ENCODE measurements at places on chromosomes 6 and 20.

DNA sequence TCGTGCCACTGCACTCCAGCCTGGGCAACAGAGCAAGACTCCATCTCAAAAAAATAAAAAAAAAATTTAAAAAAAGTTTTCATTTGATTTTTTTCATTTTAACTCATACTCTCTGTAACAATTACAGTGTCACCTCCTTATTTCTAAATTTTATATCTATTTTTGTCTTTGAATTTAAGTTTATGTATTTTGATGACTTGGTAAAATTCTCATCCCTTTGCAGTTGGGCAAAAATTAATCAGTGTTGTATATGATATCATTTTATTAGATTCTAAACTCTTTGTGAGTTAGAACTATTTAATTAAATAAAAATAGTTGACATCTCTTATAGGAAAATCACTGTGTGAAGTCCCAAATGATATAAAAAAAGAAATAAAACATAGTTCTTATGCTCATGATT, 270.7 kb downstream of the PLCB1 start:
- DNase-seq: no peak

DNA sequence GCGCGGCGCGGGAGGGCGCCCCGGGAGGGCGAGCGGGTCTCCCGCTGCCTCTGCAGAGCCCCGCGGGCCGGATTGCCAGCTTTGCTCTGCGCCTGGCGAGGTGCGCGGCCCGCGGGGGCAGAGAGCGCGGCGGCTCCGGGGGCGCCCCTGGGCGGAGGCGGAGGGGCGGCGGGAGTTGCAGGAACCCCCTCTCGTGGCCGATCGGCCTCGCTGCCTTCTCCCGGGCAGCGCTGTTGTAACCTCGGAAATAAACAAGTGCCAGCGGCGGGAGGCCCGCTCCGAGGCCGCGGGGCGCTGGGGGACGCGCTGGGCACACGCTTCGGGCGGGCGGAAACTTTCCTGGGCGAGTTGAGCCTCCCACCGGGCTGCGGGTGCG, 1.2 kb downstream of the CDH4 start:
- DNase-seq: no peak

- DNase-seq: no peak
Measured at GRCh38 chr6:85672623-85673022, 29.9 kb upstream of the SYNCRIP start.

DNA sequence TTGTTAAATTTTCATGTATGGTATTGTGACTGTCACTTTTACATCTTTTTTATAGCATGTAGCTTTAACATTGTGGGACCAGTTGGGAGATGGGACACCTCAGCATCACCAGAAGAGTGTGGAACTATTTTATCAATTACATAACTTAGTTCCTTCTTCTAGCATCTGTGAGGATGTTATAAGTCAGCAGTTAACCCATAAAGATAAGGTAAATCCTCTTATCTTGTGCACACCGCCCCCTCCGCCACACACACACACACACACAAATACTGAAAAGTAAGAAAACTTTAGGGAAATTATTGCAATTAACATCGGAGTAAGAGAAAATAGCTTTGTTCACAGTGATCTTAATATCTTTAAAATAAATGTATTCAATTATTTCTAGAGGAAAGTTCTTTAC, 60.9 kb downstream of the PGM3 start:
- no peak for DNase-seq

DNA sequence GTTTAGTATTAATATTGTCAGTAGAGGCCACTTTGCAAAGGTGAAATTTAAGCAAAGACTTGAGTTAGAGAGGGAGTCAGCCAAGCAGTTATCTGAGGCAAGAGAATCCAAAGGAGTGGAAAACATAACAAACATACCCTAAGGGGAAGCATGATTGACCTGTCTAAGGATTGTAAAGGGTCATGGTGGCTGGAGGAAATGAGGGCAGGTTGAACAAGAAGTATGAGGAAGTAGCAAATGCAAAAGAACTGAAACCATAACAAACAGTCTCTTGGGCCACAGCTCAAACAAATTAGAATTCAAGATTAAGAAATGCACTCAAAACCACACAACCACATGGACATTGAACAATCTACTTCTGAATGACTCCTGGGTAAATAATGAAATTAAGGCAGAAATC, 103.2 kb downstream of the FBXO5 start:
- DNase-seq: no peak

DNA sequence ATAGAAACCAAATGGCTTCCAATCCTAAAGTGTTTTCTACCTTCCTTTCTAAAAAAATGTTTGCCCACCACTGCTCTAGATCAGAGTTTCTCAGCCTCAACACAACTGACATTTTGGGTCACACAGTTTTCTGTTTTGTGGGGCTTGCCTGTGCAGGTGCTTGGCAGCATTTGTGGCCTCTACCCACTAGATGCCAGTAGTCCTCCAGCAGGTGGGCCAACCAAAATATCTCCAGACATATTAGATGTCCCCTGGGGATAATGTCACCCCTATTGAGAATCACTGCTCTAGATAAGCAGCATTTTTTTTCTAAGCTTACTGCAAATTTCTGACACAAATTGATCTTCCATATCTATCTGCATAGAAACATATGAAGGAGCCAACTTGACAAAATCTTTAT, 26.3 kb upstream of the EPM2A start:
- no peak for DNase-seq

GRCh38 chr6:83872386-83873118, 13.1 kb downstream of the CYB5R4 start:
- no peak for DNase-seq

DNA sequence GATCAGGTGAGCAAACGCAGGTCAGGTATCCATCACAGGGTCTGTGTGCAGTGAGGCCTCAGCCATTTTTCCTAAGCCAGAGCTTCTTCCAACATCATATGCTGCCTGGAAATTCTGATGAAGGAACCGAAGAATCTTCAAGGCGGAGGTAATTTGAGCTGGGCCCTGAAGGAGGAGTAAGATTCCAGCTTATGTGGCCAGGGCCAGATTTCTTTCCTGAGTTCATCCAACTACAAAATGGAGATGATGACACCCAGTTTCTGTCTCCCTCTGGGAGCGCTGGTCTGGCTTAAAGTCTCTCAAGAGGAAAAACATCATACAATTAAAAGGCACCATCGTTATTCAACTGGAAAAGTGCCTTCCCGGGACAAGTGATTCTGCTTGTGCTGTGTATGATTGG, 6.9 kb upstream of the MANBAL start:
- DNase-seq: no peak

DNA sequence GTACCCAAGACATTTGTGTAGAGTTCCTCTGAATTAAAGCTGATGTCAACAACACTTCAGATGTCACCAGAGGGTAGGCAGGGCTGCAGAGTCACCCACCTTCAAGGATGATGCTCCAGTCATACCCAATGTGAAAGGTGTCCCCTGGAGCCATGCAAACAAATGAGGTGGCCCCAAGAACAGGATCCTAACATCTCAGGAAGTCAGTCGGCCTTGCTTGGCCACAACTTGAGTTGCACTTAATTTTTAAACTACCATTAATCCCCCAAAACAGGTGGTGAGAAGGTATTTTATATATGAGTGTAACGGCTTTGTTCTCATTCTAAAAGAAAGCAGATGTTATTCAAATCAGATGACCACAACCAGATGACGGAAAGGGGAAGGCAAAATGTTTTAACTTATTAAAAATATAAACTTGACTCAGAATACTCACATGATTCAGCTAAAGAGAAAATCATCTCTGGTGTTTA, 21.1 kb upstream of the SERPINB1 start:
- no peak for DNase-seq

- no peak for DNase-seq
Measured at GRCh38 chr6:151118461-151119123, 121.2 kb upstream of the AKAP12 start.

DNA sequence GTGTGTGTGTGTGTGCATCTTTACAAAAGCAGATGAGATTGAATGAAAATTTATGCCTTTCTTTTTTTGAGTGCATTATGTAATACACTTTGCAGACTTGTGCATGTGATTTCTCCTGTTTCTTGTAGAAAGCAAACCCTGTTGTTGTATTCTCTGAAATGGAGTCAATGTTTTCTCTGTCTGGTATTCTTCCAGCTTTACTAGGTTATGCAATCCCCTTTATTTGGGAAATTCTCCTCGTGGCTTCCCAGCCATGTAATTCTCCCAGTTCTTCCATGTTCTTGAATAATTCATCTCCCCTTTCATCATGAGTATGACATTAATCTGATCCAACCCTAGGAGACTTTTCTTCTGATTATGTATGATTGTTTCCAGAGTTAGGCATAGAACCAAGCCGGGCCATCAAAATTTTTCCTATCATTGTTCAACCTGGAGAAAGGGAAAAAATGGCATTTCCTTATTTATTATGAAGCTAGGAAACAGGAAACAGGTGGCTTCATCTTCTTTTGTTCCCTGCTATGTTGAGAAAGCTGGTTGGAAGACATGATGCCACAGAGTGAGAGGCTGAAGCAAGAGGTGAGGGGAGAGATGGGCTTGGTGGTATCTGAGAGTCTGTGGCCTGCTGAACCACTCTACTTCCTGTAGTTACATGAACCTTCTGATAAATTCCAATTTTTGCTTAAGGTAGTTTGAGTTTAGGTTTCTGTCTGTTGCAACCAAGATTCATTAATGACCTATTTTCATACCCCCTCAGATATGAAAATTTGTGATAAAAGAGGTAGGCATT, 68.8 kb downstream of the PRL start:
- DNase-seq: no peak

DNA sequence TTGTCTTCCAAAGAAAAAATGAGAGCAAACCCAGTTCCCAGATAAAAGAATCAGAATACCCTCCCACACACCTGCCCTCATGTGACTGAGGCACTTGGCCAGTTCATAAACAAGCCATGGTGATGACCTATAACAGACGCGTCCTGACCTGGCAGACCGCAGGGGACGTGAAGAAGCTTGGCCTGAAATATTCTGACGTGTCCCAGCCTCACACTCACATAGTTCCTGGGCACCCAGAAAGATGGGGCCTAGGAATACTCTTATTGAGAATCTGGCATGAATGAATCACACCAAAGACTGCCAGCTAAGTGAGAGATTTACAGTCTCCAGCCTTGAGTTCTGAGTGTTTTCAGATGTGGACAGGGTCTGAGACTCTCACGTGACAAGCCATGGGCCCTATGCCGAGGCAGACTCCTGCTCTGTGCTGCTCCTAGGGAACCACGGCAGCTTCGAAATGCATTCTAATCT, 17.2 kb upstream of the MAP3K4 start:
- peak; percentile 96 for DNase-seq

- no peak for DNase-seq
Measured at GRCh38 chr6:7424058-7424457, 34.5 kb downstream of the RIOK1 start.

DNA sequence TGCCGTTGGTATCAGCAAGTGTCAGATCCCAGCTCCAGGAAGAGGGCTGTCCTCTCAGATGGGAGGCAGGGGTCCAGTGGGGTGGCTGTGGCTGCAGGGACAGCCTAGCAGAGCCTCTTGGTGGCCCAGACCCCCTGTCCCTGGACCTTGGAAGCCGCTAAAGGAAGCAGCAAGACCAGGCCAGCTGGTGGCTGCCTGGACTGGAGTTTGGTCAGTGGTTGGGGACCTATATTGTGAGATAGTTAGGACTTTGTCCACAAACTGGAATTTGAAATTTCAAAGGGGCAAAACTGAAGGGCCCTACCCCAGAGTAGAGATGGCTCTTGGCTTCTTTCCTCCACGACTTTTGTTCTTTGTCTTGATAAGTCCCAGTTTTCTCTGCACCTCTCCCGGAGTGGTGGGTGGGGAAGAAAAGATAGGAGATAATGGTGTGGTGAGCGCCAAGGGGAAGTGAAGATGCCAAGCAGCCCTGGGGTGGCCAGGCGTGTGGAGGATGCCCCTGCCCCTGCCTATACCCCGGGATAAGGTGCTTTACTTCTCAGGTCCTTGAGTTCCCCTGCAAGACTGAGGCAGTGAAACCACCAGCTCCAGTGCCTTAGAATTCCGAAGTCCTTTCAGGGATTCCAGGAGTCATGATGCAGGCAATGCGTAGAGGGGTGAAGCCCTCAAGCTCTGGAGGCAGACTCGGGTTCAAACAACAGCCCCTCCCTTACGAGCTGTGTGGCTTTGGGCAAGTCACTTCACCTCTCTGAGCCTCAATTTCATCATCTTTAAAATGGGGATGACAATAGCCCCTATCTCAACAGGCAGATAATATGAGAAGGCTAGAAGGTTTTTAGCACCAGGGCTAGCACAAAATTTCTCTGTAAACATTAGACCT, 40.2 kb downstream of the HNF4A start:
- DNase-seq: no peak

- no peak for DNase-seq
Measured at GRCh38 chr20:10812759-10813327, 139.0 kb upstream of the JAG1 start.

- peak; percentile 18 for DNase-seq
Measured at GRCh38 chr6:152124429-152125074, 317.1 kb downstream of the ESR1 start.

DNA sequence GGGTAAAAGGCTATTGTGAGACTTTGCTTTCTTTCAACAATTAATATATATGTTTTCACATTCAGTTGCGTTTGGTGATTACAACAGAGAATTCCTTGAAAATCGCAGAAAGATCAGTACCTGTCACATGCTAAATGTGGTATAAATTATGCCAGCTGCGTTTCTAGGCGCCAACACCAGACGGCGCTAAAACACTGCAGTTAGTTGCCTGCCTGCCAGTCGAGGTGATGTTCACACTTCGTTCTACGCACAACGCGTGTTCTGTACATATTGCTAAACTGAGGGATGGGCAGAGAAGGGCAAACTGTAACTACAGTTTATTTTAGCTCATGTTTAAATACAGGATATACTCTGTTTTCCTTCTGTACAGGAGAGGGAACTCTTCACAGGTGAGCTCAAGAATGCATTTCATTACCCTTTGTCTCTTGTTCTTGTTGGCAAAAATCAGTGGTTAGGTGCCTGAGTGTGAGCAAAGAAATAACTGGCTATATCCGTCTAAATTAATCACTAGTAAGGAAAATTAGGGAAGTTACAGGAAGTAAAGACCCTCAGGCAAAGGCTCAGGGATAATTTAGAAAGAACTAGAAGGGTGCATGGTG, 100.1 kb upstream of the RGS17 start:
- DNase-seq: no peak

GRCh38 chr20:25207960-25208534, 12.5 kb downstream of the ENTPD6 start:
- DNase-seq: no peak

- DNase-seq: no peak
Measured at GRCh38 chr6:89050697-89051096, 29.9 kb upstream of the PNRC1 start.

GRCh38 chr6:150813993-150814359, 51.5 kb upstream of the MTHFD1L start:
- no peak for DNase-seq

Measured in BJ (cell line).